ENCODE measurements at places on chromosomes 11 and 22.

DNA sequence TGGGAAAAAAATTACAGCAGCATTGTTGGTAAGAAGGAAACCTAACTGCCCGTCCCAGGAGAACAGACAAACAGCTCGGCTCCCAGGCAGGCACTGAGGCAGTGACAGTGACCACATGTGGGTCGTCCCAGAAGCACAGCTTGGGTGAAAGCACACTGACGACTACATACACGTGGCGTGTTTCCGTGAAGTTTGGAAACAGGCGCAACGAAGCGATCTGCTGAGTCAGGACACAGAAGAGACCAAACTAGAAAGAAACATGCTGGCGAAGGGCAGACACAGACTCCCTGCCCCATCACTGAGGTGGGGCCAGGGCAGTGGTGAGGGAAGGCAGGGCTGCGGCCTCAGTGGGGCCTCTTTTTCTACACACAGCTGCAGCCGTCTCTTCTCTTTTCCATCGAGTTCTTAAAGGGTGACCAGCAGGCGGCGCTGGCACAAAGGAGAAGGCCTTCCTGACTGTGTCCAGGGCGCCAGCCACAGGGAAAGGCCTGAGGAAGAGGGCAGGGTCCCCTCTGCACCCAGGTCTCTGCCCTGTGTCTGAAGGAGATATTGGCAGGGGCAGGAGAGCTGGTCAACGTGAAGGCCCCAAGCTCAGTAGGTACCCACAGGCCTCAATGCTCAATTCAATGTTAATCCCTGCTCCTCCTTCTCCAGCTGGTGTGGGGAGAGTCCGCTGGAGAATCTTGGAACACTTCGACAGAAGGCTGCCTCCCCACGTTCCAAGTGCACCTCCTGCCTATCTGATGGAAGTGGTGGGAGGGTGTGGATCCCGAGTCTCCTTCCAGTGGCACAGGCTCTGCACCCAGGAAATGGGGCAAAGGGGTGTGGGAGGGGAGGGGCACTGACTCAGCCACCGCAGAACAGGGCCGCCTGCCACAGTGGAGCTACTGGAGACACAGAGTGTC lies 19.9 kb downstream of the CARS1 start:
- DNase-seq, result no peak

DNA sequence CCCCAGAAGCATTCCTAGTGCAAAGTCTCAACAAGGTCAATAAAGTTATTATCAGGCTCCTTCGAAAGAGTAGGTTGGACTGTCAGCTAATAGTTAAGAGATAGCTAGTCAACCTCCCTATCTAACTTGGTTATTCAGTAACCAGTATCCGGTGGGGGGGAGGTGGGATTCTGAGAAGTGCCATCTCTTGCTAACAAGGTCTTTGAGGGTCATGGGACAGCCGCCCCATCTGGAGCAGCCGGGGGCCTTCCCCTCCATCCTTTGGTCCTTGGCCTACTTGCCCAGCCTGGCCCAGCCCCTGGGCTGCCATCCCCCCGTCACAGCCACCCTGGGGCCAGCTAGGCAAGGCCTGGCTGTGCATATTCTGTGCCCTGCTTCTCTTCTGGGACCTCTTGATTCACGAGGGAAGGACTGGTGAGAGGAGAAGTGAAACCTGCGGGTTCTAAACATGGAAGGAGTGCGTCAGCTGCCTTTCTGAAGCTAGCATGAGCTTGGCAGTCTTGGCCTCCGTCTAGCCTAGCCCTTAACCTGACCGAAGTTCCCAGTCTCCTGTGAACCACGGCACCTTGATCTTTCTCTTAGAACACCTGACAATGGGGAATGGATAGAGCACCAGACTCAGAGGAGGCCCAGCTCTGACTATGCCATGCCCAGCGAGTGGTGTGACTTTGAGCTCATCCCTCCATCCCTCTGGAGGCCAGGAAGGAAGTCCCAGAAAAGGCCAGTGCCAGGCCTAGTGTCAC lies 9.3 kb downstream of the SLC37A2 start:
- DNase-seq, result peak; percentile 75

- DNase-seq, result no peak
Observed at GRCh38 chr11:3775736-3776406, 21.5 kb downstream of the NUP98 start.

GRCh38 chr11:107666911-107667613 lies 44.8 kb downstream of the SLN start:
- DNase-seq, result no peak

DNA sequence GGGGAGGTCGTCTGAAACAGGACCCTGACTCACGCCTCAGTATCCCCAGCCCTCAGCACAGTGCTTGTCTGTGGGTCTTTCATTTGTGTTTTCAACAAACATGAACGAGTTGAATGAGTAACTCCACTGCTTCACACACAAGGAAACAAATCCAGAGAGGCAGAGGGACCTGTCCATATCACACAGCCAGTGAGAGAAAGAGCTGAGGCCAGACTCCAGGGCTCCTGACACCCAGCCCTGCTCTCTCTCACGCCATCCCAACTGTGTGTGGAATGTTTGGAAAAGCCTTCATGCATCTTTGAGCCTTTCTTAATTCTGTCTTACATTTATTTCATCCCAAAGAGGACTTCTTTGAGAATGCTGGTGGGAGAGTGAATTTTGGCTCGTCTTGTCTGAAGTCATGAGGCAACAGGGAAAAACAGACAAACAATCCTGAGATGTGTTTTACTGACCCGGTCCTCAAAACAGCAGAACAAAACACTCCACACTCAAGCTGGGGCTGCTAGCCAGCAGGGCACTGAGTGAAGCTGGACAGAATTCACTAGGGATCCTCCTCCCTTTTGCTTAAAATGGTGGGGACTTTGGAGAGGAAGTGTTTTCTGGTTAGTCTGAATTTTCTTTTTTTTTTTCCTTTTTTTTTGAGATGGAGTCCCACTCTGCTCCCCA lies 19.7 kb upstream of the ALG8 start:
- DNase-seq, result no peak

DNA sequence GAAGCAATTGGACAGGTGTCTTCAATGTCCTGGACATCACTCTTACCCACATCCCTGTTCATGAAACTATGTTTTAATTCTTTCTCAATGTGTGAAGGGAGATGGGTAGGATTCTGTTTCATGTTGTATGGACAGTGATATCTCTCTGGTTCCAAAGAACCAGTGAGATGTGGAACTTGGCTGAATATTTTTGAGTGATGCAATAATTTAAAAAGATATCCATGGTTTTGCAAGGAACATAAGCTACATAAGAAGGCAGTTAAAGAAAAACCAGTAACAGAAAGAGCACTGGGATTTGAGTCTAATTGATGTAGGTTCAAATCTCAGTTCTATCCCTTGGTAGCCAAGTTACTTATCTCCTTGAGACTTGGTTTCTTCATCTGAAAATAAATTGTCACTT lies 7.7 kb upstream of the ELF5 start:
- DNase-seq, result no peak

GRCh38 chr22:49622241-49623105 lies 205.2 kb downstream of the BRD1 start:
- DNase-seq, result no peak

- no peak for DNase-seq
Observed at GRCh38 chr11:76588455-76589325, 81.9 kb downstream of the LRRC32 start.

Data from GM18507 (cell line).